Umbilical cord (tissue), 2 donors: ENCODE measurements at places on chromosomes 4 and X. TPM values are rescaled to one million over a fixed set of nuclear protein-coding genes. Genes with fewer than 3 reads are reported as not detected.
A peak's percentile ranks its signal among the peaks of the same experiment; 100 is the strongest.

The LAS1L gene
- total RNA-seq: 22.9 TPM

DNA sequence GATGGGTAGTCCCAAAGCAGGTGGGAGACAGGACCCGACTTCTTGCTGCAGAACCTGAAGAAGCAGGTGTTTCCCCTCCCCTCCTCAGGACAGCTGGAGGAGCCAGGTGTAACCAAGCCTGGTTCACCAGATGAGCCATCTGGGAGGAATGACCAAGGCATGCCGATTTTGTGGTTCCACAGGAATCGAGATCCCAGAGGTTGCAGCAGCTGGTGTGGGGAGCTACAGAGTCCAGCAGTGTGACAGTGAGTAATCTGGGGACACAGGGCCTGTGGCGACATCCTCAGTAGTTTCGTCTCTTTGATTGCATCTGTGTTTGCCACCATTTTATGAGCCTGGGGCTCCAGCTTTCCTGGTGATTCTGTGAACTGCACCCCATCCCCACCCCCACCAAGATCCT lies 2.6 kb upstream of the NDP start:
- DNase-seq: no peak

The ZNF711 gene
- 10.4 TPM for total RNA-seq

- no peak for DNase-seq
Measured at GRCh38 chrX:135384161-135384836, 37.4 kb upstream of the SMIM10L2A start.

GRCh38 chr4:120870279-120870673 lies 52.2 kb downstream of the PRDM5 start:
- no peak for DNase-seq

The IQCM gene
- not detected for total RNA-seq

GRCh38 chr4:1209821-1210220 lies 37.4 kb upstream of the SPON2 start:
- DNase-seq: peak; percentile 94

GRCh38 chr4:26212528-26212927 lies 108.3 kb upstream of the RBPJ start:
- DNase-seq: no peak

- DNase-seq: no peak
Measured at GRCh38 chr4:154492288-154492687, 689 bp upstream of the DCHS2 start.
